ENCODE measurements at places on chromosomes 2 and 18. TPM values are rescaled to one million over a fixed set of nuclear protein-coding genes. Genes with fewer than 3 reads are reported as not detected.

SLC39A6 gene
- 15.4 TPM for total RNA-seq

MC4R gene
- not detected for total RNA-seq

IL37 gene
- 1.3 TPM for total RNA-seq

FRZB gene
- total RNA-seq, result 1.7 TPM

UGT1A4 gene
- 1.1 TPM for total RNA-seq

DNA sequence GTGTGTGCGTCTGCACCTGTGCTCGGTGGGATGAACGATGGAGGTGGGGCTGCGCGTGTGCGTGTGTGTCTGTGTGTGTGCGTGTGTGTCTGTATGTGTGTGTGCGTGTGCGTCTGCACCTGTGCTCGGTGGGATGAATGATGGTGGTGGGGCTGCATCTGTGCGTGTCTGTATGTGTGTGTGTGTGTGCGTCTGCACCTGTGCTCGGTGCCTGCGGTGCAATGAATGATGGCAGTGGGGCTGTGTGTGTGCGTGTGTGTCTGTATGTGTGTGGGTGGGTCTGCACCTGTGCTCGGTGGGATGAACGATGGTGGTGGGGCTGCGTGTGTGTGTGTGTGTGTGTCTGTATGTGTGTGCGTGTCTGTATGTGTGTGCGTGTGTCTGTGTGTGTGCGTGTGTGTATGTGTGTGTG is 48.5 kb upstream of the CTDP1 start:
- no peak for DNase-seq

DNA sequence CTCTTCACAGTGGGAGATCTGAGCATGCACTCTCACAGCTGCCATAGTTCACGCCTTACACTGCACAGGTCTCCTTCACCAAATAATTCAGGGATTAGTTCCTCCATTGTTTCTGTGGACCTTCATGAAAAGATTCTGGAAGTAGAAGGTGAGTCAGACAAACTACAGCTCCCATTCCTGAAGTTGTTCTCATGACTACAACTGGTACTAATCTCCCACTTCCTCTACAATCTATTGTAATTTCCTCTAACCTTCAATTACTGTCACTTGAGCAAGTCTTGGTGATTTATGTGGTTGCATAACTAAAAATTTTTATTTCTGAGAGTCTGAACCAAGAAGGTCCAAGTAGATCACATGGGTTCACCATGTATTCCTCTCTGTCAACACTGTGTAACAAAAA is 128.7 kb downstream of the XIRP2 start:
- no peak for DNase-seq

GRCh38 chr2:68742626-68743415 is 8.2 kb downstream of the ARHGAP25 start:
- DNase-seq, result no peak

DNA sequence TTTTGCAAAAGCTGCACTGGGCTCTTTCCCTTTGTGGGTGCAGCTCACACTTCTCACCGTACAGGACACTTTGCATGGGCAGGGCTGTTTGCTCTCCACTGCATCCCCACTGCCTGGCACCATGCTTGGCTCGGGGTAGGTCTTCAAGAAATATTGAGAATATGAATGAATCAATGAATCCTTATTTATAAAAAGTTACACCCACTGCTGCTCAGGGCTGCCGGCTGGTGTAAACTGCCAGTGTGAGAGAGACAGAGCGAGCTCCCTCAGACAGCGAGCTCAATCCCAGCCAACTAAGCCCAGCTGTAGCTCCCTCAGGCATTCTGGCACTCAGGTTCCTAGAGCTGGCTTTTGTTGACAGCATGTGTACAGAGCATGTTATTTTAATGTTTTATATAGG is 3.4 kb downstream of the TMEM185B start:
- no peak for DNase-seq

DNA sequence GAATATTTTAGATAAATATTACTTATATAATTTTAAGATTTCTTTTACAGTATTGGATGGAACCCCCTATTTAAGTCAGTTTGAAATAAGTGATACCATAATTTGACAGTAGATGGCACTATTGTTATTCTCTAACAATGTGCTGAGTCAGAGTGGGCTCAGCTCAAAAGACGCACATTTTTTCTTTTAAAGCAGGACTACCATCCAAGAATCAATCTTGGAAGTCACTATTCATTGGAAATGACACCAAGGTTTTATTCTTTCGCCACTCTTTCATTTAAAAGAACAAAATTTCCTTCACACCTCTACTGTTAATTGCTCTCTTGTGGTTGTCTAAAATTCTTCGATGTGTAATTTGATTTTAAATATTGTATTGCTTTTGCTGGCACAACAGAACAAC is 32.6 kb upstream of the SPAG16 start:
- no peak for DNase-seq

GRCh38 chr2:55099878-55100820 is 49.9 kb upstream of the RTN4 start:
- DNase-seq, result no peak

DNA sequence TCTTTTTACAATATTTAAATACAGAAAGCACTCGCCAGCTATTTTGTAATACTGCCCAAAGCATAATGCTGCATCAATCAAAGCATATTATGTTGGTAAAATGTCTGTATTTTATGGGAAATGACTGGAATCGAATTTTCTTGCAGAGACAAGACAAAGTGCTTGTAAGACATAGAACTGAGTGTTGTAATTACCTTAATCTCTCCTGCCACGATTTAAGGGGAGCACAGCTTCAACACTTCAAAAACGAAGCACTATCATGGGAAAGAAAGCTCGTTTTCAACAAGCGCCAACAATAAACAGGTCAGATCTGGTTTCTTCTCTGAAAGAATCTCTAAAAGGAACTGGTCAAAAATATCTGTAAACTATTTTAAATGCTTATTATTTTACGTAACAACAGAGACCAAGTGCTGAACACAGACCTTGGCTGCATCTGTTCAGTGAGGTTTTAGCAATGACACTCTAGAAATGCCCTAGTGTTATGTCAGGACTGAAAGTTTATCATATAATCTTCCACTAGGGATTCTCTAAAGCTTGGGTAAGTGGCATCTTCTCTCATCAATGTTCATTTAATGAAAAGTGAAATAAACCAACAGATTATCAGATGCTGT is 19.0 kb downstream of the RND3 start:
- DNase-seq, result no peak

DNA sequence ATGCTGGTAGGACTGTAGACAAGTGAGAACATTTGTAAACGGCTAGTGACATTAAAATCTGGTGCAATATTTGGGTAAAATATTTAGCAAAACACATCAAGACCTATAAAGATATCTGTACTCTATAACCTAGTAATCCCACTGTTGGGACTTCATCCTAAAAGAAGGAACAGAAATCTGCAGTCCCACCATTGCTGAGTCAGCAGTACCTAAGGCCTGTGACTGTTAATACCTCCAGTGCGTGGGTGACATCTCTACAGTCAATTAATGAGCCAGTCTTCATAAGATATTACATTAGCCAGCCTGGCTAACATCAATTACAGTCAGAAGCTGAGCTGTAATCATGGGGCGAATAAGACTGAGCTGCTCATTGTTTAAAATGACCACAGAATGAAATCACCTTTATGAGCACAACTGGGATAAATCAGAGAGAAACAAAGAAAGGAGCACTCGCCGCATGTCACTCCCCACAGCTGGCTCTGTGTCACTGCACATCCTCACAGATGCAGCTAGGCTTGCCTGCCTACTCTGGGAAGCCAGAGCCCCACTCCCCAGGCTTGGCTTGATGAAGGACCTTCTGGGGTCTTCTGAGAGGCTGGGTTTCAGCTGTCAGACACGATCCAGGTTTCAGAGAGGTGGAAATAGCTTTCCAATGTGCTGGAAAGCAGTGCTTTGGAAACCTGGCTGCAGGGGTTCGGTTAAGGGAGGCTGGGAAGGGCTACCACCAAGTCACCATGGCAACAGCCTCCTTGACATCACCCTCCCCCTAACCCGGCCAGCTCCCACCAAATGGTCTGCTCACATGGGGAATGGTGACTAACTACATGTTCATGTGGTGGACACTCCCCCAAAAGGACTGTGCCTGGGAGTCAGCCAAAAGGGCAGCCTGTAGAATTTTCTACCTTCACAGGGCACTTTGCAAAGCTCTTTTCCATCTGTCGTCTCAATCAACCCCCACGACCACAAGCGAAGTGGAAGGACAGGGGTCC is 145.0 kb downstream of the ZBTB7C start:
- no peak for DNase-seq

- DNase-seq, result no peak
Observed at GRCh38 chr2:234983011-234983726, 31.4 kb downstream of the SH3BP4 start.

GRCh38 chr2:221377597-221377996 is 194.5 kb downstream of the EPHA4 start:
- no peak for DNase-seq

All from esophagus squamous epithelium (tissue), 5 donors.